NCI-H69 (cell line): ENCODE measurements at places on chromosomes 5 and 9.

DNA sequence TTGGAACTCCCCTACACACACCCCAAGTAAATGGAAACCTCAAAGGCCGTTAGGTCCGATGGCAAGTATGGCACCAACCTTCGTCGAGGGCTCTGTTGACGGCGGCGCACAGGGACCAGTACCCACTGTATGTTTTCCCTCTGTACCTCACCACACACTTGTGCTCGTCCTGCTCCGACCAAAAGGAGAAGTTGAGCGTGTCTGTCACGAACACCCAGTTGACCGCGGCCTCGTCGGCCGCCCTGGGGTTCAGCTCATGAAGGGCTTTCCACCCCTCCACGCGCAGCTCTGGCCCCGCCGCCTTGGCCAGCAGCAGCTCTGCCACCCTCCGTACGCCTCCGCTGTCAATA, 24.0 kb downstream of the HNRNPK start:
- DNase-seq, result peak; percentile 72

GRCh38 chr5:165616490-165617405, 2111.3 kb downstream of the MAT2B start:
- DNase-seq, result no peak

DNA sequence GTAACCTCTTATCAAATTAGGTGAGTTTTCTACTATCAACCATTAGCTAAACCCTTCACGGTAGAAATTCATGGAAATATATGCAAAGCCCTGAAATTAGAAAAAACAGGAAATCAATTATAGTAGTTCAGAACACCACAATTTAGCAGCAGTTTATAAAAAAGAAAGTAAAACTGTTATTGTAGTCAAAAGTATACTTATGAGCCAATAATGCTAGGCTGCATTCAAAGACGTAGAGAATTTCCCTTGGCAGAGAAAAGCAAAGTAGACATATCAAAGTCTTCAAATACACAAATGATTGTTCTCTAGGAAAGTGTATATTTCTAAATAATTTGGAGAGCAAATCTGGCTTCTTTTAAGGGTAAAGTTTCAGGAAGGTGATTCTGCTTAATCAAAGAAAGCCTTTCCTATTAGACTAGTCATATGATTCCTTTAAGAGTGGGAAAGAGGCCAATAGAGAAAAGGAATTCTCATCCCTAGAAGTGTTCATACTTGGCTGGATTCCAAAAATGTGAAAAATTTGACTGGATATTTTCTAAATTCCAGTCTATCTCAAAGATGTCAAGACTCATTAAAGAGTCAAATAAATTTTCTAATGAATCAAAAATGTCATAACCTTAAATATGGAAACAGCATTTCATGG, 185.5 kb downstream of the SMC2 start:
- DNase-seq, result peak; percentile 11

GRCh38 chr9:106025453-106025852, 331.1 kb downstream of the TMEM38B start:
- peak; percentile 6 for DNase-seq

DNA sequence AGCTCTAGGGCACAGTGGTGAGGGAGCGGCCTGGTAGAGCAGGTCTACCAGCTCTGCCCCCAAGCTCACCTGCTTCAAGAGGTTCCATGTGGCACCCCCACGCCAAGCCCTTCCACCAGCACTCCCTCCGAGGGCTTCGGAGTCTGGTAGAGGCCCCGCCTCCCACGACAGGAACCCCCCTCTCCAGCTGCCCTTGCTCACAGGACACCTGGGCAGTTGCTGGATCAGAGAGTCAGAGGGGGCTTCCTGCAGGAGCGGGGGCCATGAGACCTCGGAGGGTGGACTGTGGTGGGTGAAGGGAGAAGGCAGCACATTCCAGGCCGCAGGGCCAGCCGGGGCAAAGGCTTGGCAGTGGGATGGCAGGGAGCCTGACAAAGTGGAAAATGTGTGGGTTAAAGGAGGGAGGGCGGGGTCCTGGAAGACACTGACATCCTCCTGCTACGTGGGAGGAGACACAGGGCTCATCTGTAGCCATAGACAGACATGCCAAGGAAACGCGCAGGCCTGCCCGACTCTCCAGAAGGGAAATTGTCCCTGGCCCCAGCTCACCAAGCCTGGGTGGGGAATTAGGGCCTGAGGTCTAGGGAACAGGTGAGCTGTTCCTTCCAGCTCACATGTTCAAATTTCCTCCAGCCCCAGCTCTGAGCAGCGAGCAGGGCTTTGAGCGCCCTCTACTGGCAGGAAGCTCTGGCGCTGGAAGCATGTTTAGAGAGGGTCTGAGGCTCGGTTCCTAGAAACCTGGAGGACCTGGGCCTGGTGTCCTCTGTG, 74.2 kb downstream of the NTNG2 start:
- DNase-seq, result peak; percentile 90

- peak; percentile 59 for DNase-seq
Observed at GRCh38 chr9:16540743-16541613, 329.5 kb downstream of the BNC2 start.
